ENCODE measurements at places on chromosomes 13 and 19.

DNA sequence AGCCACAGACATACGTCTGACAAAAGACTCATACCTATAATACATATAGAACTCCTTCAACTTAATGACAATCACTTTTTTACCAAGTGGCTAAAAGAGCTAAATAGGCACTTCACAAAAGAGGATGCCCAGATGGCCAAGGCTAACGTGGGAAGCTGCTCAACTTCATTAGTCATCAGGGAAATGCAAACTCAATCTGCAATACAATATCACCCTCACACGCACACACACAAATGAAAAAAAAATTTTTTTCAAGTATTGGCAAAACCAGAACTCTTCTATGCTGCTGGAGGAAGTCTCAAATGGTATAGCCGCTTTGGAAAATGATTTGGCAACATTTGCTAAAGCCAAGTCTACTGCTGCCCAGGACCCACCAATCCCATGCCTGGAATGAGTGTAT, 14.6 kb upstream of the DNMT1 start:
- peak; percentile 59 for DNase-seq

GRCh38 chr19:10294368-10294697, 4.6 kb downstream of the ICAM5 start:
- no peak for DNase-seq

GRCh38 chr13:20400774-20401173, 124.9 kb downstream of the CRYL1 start:
- peak; percentile 66 for DNase-seq

- no peak for DNase-seq
Observed at GRCh38 chr13:102584434-102584833, 12.4 kb upstream of the TPP2 start.

- no peak for DNase-seq
Observed at GRCh38 chr13:112331675-112332074, 44.5 kb upstream of the SPACA7 start.

GRCh38 chr19:57888560-57889231, at the start of gene ZNF814:
ZNF814 (minus strand) TSS chr19:57889037; CDS start chr19:57888802, 235 bp downstream.
- peak; percentile 79 for DNase-seq

DNA sequence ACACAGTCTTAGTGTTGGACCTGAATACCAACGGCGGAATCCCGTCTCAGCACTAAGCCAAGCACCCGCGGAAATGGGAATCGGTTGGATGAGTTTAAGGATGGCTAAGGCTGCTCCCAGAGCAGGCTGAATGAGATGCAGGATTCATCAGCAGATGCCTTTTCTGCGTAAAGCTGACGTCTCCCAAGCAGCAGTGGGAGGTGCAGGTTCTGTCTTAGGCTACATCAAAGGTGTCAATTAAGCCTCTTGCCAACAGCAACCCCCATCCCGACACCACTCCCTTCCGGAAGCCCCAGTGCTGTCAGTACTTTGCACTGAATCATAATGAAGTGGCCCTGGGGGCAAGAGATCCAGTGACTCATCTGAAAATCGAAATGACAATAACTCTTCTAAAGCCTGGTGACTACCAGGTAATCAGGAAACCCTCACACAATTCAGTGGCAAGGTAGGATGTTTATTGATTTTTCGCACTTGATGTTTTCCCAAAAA, 275.6 kb downstream of the DCLK1 start:
- peak; percentile 33 for DNase-seq

DNA sequence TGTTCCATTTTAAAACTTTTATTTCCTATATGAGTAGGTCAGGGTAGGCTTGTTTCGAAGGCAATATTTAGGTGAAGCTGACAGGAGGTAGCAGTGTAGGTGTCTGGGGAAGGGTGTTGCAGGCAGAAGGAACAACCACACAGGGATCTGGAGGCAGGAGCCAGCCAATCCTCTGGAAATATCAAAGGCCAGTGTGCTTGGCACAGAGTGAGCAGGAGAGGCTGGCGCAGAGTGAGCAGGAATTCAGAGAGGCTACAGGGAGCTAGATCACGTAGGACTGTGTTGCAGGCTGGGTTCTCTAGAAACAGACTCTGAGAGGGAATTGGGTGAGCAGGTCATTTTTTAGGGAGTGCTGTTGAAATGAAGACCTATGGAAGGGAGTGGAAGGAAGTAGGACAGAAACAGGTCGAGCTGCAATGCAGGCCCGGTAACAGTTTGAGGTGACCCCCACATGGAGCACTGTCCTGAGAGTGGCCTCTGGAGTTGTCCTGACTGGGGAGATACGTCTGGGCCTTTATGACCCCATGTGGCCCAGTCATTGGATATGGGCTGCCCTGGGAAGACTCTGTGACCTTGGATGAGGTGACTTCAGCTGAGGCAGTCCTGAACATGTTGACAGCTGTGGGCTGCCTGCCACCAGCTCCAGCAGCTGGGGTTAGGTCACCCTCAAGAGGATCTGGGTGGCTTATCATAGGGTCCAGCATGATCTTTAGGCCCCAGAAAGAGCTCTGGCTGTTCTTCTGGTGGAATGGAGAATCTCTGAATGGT, 51.7 kb downstream of the ERCC5 start:
- no peak for DNase-seq

GRCh38 chr13:95516492-95516891, 36.0 kb upstream of the CLDN10 start:
- no peak for DNase-seq

GRCh38 chr19:6126335-6126974, 9.0 kb upstream of the ACSBG2 start:
- peak; percentile 67 for DNase-seq

GRCh38 chr13:59343993-59344822, 819.5 kb downstream of the DIAPH3 start:
- no peak for DNase-seq

- peak; percentile 58 for DNase-seq
Observed at GRCh38 chr19:37931881-37932655, 25.1 kb downstream of the SIPA1L3 start.

- DNase-seq = no peak
Observed at GRCh38 chr19:7645163-7645562, 8.3 kb downstream of the STXBP2 start.

All from AG10803 (cell line).